ENCODE measurements at places on chromosomes 2 and 18. TPM values are rescaled to one million over a fixed set of nuclear protein-coding genes. Genes with fewer than 3 reads are reported as not detected.

DNA sequence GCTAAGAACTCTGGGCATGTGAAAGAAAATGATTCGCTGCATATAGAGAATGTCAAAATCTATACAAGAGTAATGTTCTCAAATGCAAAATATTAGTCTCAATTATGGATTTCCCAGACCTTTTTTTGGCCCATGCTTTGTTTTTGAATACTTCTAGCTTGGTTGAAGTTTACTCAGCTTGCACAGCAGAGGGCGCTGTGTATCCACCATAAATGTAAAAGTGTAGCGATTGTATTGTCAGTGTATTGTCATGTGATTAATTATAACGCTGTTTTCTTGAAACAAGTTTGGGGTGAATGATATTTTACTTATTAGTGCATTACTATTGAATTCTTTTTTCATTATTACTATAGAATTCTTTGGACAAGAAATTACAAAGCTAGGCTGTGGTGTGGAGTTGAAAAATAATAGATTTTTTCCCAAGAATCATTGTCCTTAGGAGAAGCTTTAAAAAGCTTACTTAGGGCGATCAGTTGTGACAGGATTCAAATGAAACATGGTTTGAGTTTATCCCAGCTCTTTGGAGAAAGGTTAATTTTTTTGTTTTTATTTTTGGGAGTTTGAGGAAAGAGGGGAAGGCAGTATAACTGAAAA, 98.3 kb downstream of the PIK3C3 start:
- DNase-seq: peak; percentile 63

- DNase-seq: no peak
These were observed 39.3 kb downstream of the RTN4 start for GRCh38 chr2:55010915-55011314.

DNA sequence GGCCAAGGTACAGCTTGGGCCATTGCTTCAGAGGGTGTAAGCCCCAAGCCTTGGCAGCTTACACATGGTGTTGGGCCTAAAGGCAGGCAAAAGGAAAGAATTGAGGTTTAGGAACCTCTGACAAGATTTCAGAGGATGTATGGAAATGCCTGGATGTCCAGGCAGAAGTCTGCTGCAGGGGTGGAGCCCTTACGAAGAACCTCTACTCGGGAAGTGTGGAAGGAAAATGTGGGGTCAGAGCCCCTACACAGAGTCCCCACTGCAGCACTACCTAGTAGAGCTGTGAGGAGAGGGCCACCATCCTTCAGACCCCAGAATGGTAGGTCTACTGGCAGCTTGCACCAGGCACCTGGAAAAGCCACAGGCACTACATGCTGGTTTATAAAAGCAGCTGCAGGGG, 124.2 kb downstream of the RPIA start:
- DNase-seq: no peak

DNA sequence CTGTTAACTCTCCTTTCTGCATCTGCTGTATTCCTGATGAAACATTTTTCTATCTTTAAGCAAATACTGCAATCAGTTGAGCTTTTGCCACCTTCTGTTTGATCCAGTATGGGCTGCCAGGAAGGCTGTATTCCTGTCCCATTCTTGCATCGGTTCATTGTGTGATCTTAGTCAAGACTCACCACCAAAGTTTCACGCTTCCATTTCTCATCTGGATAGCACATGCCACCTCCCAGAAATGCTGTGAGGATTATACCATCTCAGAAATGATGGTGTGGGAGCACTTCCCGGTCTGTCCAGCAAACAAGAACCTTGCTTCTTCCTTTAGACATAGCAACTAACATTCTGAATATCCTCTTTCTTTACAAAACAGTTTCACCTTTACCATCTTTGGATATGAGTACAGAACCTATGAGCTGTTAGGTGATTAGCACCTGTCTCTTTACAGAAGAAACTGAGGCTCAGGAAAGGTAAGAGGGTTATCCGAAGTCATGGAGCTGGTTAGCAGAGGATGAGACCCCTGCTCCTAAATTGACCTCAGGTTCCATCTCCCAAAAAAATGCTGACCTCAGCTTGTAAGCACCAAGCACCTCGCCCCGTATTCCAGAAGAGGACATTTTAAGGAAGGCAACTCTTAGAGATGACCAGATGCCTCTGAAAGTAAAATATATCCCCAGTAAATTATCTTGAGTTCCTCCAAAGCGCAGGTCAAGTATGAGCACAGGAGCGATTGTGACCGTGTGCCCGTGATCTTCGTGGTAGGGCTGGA, 56.8 kb downstream of the FEZ2 start:
- no peak for DNase-seq

DNA sequence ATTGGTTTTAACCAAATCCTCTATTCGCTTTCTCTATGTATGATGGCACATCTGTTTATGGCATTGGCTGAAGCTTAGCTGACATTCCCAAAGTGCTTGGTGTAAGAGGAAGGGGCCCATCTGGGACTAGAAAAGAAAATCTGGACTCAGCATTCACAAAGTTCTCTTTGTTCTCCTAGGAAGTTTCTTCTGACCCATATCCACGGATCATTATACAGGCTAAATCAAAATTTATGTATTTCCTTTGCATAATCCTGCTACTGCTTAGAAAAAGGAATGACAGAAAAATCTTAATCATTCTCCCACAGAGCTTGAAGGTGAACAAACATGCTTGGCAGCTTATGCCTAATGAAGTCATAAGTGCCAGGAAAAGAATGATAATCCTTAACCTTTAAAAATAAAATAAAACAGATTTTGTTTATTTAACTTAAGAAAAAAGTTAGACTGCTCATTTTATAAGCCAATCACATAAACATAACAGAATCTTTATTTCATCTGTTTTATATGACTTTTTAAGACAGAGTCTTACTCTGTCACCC, 88.4 kb downstream of the NYAP2 start:
- DNase-seq: no peak

GRCh38 chr2:98833172-98833916, 102.4 kb upstream of the MGAT4A start:
- DNase-seq: peak; percentile 57

- DNase-seq: no peak
These were observed 35.8 kb downstream of the SCG2 start for GRCh38 chr2:223566396-223566795.

Gene RBBP8
- 62.5 TPM for total RNA-seq

GRCh38 chr2:207394203-207394781, 135.5 kb upstream of the CREB1 start:
- DNase-seq: no peak

DNA sequence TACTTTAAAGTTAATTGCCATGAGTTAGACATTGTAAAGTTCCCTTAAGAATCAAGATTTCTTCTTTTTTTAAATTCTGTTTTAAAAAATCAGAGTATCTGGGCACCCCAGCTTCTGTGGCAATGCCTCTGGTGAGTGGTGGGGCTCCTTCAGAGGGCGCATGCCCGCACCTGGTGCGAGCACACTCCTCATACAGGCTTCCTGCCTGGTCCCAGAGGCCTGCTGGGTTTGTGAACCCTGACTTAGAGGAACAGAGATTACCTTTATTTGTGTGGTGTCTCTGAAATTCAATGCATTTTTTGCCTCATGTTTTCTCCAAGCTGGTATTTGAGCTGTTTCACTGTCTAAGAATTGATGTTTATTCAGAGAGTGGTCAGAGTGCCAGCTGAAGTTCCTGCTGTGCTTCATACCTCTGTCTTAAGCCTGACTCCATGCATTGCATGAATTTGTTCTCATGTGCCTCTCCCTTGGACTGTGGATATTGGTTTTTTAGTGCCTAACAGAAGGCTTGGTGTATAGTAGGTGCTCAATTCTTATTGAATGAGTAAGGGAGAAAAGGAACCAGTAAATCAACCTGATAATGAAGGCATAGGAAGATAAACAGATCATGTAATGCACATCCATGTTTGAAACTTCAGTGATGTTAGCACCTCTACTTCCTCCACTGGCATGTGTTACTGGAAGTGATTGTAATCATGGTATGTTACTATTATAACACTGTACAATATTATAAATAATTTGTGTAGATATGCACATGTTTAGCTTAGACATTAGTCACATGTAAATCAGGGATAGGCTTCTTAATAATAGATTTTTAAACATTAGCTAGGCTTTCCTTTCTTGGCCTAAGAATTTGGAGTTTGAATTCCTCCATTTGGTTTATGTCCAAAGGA, 29.0 kb downstream of the PHLPP1 start:
- DNase-seq: no peak

Gene DYNAP
- total RNA-seq: not detected

Gene FANCL
- 27.9 TPM for total RNA-seq

DNA sequence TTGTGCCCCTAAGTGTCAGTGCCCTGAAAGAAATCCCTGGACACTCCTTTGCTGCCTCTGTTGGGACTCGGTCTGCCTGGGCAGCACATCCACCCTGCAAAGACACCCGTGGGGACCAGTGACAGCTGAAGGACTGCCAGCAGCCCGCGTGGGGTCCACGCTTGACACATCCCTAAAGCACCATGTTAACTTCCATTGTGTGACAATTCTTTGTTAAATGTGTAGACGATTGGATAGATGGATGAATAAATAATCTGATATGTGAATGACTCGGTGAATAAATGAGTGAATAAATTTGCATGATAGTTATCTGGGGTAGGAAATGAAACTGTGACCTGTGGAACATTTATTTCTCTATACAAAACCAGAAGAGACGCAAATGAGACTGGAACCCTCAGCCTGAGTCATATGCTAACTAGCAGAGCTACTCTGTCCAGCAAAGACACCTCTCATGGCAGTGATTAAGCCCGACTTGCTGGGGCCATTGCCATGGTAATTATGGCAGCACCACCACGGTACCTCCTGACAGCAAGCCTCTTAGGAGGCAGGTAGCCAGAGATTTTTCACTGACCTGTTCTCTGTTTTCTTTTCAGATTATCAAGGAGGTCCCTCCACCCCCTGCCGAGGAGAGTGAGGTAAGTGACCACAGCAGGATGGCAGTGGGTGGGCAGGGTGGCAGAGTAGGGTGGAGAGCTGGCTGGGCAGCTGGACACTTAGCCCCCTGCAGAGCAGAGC, 156.8 kb downstream of the ANTXR1 start:
- DNase-seq: peak; percentile 28

Gene PKP4
- 41.4 TPM for total RNA-seq
